ENCODE measurements at places on chromosomes 3 and 15.

- DNase-seq, result no peak
Measured at GRCh38 chr15:82570721-82571508, 30.7 kb upstream of the RPS17 start.

DNA sequence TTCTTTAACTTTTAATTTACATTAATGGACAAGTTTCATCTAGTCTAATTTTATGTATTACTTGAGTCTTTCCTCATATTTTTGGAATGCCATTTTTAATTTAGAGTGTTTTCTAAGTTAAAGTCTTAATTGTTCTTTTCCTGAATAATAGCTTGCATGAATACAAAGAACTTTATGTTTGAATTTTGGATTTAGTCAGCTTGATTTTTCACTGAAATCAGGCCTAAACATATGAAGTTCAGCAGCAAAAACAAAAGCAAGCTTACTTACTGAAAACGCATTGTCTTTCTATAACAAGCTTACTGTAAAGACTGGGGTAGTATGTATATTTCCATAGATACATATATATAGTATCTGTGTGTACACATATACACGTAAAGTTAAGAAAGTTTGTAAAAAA is 126.0 kb downstream of the ZBTB20 start:
- no peak for DNase-seq

DNA sequence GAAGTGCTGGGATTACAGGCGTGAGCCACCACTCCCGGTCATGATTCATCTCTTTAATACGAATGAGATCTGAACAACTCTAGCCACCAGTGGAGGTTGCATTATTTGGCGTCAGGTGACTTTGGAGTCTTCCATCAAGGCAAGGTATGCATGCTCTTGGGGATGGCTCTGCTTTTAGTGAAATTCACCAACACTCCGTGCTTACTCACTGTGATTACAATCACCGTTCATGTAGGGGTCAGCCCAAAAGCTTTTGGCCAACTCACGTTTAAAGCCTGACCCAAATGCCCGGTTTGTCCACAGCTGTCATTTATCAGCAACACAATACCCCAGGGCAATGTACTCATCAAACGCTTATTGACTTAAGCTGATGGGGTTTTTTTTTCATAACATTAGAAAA is 155.4 kb downstream of the PDZRN3 start:
- DNase-seq, result no peak

DNA sequence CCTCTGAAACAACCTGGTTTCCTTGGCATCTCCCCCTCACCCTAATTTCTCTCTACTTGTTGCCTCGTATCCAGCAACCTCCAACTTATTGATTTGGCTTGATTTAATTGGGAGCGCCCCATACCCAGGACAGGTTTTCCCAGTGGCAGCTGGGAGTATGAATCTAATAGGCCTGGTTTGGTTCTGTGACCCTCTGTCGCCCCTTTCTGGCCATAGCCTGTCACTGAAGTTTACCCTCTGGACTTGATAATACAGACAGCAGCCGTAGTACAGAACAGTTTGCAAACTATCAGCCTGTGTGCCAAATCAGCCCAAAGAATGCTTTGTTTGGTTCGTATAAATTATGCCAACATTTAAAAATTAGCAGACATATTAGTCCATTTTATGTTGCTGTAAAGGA is 525.1 kb upstream of the GOLIM4 start:
- peak; percentile 57 for DNase-seq

- no peak for DNase-seq
Measured at GRCh38 chr15:37698679-37699078, 235.8 kb upstream of the TMCO5A start.

- no peak for DNase-seq
Measured at GRCh38 chr15:67409175-67409574, 111.8 kb upstream of the C15orf61 start.

GRCh38 chr3:170689893-170690660 is 104.2 kb upstream of the SLC7A14 start:
- peak; percentile 72 for DNase-seq

- no peak for DNase-seq
Measured at GRCh38 chr3:71214016-71214415, 369.5 kb downstream of the FOXP1 start.

DNA sequence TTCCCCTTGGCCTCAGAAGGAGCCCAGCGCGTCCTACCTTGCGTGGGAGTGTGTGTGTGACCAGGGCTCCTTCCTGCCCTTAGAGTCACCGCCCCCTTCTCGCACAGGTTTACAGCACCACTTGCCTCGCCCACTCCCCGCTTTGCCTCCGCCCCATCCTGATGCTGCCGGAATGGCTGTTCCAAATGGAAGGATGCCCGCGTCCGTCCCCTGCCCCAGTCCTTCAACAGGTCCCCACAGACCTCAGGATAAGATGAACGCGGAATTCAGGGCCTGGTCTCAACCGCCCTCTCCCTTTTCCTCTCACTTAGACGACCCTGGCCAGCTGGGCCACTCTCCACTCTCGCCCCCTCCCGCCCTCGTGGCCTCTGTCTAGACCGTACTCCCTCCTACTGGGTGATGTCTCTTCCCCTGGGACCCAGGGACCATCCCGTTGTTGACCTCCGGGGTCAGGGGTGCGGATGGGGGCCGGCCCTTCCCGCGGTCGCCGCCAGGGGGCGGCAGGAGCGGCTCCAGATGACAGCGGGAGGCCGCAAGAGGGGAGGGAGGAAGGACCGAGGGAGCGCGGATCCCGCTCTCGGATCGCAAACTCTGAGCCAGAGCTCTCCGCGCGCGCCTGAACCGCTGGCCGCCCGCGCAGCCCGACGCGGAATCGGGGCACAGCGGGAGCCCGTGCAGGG is at the start of gene THSD4:
THSD4 (plus strand) TSS at position 585 of the 680 bp plus-strand sequence.
- peak; percentile 43 for DNase-seq

DNA sequence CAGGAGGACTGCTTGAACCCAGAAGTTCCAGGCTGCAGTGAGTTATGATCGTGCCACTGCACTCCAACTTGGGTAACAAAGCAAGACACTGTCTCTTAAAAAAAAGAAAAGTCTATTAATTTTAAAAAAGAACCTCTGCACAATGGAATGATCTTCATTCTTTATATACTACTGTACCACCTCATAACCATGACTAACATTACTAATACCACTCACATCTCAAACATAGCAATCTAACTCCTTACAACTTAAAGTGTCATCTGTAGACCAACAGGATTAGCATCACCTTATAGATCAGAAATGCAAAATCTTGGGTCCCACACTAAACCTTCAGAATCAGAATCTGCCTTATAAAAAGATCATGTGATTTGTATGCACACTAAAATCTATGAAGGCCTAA is 48.8 kb upstream of the MAP4 start:
- no peak for DNase-seq

DNA sequence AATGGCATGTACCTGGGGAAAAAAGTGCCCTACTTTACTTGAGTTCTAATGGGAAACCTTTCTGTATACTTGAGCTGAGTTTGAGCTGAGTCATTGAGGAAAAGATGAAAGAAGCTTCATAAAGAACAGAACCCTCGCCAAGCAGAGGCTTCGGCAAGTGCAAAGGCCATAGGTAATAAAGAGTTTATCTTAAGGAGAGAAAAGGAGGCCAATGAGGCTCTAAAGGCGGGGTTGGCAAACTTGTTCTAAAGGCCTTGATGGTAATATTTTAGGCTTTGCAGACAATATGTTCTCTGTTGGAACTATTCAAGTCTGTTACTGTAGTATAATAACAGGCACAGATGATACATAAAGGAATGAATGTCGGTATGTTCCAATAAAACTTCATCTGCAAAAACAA is 17.6 kb upstream of the TRAT1 start:
- no peak for DNase-seq

DNA sequence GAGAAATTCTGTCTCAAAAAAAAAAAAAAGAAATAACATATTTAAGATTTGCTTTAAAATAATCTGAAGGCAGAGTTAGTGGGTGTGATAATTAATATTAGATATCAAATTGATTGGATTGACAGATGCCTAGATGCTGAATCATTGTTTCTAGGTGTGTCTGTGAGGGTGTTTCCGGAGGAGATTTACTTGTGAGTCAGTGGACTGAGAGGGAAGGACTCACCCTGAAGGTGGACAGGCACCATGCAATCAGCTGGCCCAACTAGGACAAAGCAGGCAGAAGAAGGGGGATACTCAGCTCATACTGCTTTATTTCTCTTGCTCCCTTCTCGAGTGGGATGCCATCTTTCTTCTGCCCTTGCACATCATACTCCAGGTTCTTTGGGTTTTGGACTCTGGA is 16.7 kb upstream of the RPL24 start:
- no peak for DNase-seq

GRCh38 chr3:40009991-40010390 is 200.6 kb downstream of the MYRIP start:
- no peak for DNase-seq

DNA sequence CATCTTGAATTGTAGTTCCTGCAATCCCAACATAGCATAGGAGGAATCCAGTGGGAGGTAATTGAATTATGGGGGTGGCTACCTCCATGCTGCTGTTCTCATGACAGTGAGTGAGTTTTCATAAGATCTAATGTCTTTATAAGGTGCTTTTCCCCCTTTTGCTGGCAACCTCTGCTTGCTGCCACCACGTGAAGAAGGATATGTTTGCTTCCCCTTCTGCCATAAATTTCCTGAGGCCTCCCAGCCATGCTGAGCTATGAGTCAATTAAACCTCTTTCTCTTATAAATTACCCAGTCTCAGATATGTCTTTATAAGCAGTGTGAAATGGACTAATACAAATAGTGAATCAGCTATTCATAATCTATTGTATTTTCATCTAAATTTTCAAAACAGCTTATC is 537.3 kb downstream of the EPHA3 start:
- DNase-seq, result no peak

DNA sequence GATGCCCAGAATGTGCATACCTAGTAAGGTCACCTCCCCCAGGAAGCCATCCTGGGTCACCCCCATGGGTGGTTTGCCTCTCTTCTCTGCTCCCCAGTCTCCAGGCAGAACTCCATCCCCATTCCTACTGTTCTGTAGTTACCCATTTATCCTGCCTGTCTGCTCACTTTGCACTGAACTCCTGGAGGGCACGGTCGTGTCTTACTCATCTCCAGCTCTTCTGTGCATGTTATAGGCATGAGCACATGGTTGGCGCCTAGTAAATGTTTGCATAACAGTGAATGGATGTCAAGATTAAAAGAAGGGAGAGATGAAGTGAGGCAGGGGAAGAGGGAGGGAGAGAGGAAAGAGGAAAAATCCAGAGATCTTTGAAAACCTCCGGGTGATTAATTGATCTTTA is 208.4 kb upstream of the TRIM42 start:
- no peak for DNase-seq

- DNase-seq, result no peak
Measured at GRCh38 chr3:87674397-87675161, 384.2 kb downstream of the CGGBP1 start.

GRCh38 chr3:192212335-192212734 is 515.0 kb downstream of the FGF12 start:
- DNase-seq, result no peak

DNA sequence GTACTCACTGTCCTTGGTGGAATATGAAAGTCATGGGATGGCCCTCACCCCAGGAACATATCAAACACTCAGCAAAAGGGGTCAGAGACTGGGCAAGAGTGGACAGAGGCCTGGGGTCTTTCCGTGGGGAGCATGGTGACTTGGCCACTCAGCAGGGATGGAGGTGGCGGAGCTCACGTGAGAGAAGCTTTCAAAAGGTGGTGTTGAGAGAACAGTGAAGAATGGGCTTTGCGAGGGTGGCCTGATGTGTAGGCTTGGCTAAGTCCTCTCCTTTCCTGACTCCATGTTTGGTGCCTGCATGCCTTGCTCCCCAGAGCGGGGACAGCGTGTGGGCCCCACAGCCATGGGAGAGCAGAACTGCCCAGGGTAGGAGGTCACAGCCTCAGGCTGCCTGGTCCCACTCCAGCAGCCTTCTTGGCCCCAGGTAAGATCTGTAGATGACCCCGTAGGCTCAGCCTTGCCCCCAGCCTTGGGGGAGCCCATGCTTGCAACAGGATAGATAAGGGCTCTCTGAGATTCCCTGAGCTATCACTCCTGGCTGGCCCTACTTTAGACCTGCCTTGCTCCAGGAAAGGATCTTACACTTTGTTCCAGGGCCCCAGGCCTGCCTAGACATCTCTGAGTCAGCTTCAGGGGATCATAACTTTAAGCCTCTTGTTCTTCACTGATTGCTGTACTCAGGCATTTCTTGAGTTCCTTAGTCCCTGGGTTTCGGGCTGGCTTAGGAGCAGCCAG is 17.0 kb downstream of the RPLP1 start:
- DNase-seq, result no peak

DNA sequence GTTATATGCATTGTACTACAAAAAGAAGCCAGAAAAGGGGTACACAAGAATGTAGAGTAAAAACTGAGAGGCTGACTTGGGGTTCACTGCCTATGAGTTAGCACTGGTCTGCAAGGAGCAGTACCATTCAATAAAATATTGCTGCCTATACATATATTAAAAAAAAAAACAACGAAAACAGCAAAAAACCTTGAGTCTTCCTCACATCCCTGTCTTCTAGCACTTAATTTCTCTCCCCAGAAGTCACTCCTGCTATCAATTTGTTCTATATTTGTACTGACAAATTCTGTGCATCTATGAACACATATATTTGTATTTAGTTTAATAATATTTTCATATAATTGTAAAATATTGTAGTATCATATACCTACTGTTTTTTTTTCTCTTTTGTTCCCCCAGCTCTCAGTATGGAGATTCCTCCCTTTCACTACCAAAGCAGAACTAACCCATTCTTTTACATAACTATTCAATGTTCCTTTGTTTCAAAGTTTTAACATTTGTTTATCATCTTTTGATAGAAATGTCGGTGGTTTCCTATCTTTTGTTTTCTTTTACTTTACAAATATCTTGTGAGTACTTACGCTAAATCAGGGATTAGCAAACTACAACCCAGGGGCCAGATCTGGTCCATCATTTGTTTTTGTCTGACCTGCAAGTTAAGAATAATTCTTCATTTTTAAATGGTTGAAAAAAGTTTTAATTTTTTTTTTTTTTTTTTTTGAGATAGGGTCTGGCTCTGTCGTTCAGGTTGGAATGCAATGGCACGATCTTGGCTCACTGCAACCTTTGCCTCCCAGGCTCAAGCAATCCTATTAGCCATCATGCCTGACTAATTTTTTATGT is 14.8 kb upstream of the FEM1B start:
- DNase-seq, result no peak

GRCh38 chr15:58369261-58369701 is 62.5 kb upstream of the LIPC start:
- DNase-seq, result no peak

GRCh38 chr15:79198461-79198860 is 84.1 kb upstream of the ANKRD34C start:
- no peak for DNase-seq

- DNase-seq, result no peak
Measured at GRCh38 chr3:194009019-194009418, 126.9 kb upstream of the HES1 start.

DNA sequence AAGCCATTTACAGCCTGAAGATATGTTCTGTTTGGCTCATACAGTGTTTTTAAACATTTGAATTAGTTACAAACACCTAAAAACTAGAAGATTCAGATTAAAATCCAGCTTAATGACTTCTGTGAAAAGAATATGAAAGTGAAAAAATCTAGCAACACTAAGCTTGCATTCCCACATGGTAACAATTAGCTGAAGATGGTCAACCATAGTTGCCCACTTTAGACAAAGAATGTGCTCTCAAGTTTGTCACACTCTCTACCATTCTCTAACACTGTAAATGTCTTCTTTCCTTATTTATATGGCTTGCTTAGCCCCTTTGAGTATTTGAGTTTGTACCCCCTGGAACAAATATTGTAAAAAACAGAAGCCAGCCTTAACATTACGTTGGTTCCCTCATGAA is 32.7 kb downstream of the HDGFL3 start:
- no peak for DNase-seq
